ENCODE measurements at places on chromosomes 3 and 15.

DNA sequence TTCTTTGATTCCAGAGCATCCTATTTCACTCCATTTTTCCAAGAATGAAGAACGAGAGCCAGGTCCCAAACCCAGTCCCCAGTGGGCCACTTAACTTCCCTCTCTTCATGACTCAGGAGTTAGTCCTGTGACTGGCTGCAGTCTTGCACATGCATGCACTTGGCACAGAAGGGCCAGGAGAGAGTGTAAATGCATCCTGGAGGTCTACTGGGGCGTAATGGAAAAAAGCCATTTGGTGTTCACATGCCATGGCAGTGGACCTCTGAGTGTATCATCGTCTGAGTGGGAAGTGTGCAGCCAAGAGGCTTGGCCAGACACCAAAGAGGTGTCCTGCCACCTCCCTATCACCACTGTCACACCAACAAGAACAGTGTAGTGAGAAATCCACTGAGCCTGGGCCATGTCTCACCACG lies 15.1 kb upstream of the RFTN1 start:
- no peak for DNase-seq

- no peak for DNase-seq
These were observed 285.1 kb downstream of the LPP start for GRCh38 chr3:188439080-188439479.

GRCh38 chr15:29470794-29471193 lies 201.2 kb upstream of the NSMCE3 start:
- no peak for DNase-seq

DNA sequence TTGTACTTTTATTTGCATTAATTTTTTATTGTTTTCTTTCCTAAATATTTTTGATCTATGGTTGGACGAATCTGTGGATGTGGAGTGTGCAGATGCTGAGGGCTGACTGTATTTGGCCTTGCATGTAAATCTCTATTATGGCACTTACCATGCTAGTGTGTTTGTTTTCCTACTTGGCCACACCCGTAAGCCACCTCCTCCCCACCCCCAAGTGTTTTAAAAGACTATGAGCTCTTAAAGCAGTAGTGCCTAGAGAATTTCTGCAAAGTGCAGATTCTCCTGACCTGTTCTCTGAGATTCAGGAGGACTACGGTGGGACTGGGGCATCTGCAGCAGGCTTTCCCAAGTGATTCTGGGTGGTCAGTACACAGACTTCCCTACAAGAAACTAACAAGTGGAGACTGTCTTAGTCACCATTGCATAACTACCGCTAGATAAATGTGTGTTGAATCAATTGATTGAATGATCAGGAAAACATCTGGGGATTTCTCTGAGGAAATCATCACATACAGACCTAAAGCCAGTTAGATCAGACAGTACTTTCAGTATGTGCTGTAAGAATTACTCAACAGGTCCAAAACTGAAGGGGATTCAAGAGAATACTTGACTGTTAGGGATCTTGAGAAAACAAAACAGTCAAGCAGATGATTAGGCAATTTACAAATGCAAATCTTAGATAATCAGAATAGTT lies 6.2 kb upstream of the TIPARP start:
- no peak for DNase-seq

DNA sequence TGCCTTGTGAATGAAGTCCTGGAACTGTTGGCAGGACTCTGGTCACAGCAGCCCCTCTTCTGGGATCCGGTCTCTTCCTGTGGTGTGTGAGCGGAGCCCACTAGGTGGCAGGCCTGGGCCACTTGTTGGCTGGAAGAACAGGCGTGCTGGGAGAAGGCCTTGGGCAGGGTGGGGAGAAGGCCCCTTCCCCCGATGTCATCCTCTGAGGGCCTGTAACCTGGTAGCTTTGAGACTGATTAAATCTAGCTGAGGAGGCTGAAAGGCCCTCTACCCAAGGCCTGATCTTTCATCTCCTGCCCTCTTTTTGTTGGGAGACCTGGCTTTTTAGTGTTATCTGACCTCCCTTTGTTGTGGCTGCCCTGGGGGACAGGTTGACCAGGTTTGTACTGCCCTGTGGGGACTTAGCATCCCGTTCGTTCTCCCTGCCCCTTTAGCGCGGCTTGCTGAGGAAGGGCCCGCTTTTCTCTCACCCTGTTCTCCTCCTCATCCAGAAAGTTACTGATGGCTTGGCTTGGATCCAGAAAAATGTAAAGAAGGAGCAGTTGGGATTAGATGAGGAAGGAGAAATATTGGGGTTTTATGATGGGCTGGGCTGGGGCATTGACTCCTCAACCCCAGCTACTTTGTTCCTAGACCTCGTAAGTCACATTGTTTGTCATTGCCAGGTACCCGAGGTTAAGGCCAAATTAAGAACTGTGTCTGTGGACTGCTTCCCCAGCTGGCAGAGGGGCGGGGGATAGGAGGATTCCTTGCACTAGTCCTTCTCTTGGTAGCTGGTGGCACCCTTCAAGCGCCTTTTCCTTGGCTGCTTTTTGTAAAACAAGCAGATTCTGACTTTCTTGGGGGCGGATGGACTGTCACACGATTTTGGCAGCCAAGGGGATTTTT lies 48.5 kb downstream of the CHCHD6 start:
- peak; percentile 62 for DNase-seq

- peak; percentile 83 for DNase-seq
These were observed 443 bp upstream of the NR2F2 start for GRCh38 chr15:96330064-96330449.
